AG04450 (cell line): ENCODE measurements at places on chromosomes 6 and 20.

DNA sequence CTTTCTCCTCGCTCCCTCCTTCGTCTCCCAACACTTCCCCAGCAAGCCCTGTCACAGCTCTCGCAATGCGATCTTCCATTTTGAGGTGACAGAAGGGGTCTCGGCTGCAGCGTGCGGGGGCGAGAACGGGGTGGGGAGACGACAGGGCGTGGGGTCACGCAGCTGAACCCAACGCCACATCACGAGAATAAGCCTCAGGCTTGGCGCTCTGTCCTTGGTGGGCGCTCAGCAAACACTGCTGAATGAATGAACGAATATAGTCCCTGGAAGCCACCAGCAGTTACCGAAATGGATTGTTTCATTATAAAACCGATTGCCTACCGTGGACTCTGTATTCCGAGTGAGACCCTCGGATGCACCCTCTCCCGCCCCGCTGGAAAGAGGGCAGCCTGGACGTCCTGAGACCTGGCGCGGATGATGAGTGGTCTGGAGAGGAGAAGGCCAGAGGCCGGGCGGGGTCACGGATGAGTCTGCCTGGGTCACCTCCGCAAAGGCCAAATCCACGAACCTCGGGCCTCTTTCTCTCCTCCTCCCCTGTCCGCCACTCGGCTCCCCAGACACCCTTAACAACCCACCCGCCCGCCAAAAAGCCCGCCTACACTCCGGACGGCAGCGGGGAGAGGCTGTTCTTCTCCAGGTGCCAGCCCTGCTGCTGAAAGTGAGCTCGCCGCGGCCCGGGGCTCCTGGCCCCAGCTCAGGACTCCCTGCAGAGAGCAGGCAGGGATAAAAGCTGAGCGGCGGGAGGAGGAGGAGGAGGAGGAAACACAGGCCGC, 3.7 kb downstream of the NRN1 start:
- DNase-seq = no peak

GRCh38 chr20:1490643-1491195, 501 bp downstream of the SIRPB2 start:
- DNase-seq = no peak

GRCh38 chr6:20200761-20201630, 11.3 kb downstream of the MBOAT1 start:
- no peak for DNase-seq

- peak; percentile 38 for DNase-seq
Observed at GRCh38 chr20:59063358-59064213, 21.0 kb upstream of the PRELID3B start.

DNA sequence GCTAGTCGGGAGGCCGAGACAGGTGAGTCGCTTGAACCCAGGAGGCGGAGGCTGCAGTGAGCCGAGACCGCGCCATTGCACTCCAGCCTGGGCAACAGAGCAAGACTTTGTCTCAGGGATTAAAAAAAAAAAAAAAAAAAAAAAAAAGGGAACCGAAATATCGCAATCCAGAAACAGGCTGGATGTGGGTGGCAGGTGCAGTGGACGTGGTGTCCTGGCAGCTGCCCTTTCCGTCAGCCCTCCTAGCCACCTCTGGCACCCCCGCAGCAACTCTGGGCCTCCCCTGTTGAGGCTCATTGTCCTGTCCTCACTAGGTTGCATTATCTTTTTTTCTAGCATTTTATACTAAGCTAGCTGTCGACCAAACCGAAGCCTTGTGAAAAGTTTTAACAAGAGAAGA, 113.5 kb downstream of the DTNBP1 start:
- DNase-seq = no peak

GRCh38 chr6:16236631-16237199, 1.7 kb upstream of the GMPR start:
- DNase-seq = peak; percentile 21

- DNase-seq = no peak
Observed at GRCh38 chr6:167282165-167282564, 8.9 kb upstream of the UNC93A start.

DNA sequence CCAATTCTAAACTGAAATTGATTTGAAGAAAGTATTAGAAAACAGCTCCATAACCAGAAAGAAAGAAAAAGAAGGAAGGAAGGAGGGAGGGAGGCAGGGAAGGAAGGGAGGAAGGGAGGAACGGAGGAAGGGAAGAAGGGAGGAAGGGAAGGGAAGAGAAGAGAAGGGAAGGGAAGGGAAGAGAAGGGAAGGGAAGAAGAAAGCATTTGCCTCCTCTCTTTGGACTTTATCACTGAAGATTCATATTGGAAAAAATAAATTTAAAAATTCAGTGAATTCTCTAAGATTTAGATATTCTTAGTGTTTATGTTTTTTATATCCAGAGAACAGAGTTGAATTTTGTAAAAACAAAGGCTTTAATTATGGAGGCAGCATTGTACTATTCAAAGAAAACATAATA, 68.5 kb upstream of the NXT1 start:
- DNase-seq = no peak

DNA sequence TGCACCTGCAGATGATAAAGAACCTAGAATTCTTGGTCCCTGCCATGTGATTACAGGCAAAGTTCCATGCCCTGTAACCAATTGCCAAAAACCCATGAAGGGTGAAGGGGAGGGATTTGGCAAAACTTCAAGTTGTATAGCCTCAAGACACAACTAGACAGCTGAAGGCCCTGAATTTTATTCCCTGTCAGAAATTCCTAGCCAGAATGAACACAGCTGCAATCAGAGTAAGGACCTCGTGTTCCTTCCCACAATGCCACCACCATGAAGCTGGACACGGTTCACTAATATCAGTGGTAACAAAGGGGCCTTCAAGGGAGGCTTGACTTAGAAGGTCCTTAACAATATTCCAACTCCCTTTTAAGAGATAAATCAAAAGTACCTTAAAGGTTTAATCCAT, 22.5 kb upstream of the IRAK1BP1 start:
- DNase-seq = no peak

- DNase-seq = no peak
Observed at GRCh38 chr20:25510202-25510601, 75.1 kb downstream of the NINL start.

- no peak for DNase-seq
Observed at GRCh38 chr20:24662322-24662721, 192.9 kb downstream of the SYNDIG1 start.

DNA sequence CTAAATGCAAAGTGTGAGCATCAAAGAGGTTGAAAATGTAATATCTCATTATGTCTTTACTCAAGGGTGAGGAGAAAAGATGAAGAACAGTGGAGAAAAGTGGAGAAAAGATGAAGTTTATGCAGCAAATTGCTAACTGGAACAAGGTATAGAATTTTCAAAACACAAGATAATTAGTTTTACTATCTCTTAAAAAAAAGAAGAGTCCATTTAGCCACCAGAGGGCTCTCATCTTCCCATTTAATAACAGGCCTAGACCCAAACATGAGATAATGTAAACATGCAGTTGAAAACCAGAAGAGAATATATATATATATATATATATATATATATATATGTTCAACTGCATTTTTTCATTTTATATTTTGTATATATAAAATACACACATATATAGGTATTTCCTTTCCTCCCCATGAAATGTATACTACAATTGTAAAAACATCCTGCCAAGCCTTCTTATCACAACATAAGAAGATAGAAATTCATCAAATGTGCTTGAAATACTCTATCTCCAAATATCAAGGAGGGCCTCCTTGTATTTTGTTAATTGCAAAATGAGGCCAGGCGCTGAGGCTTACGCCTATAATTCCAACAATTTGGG, 78.4 kb downstream of the ADTRP start:
- no peak for DNase-seq

- no peak for DNase-seq
Observed at GRCh38 chr6:142761756-142762155, 183.2 kb downstream of the HIVEP2 start.

- no peak for DNase-seq
Observed at GRCh38 chr6:158835616-158836221, 16.6 kb upstream of the EZR start.

- DNase-seq = no peak
Observed at GRCh38 chr6:105072798-105073199, 107.0 kb downstream of the POPDC3 start.

DNA sequence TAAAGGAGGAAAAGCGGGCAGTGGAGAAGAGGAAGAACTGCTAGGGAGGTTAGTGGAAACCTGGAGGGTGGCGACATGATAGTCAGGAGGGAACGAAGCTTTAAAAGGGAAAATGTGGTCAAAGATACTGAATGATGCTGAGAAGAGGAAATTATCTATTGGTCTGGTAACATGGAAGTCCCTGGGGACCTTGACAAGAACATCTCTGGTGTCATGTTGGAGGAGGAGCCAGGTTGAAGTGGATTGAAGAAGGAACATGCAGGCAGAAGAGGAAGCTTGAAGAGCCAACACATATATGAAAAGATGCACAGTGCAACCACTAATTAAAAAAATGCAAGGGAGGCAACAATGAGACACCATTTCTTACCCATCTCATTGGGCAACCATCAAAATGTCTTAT, 251.9 kb upstream of the RNF24 start:
- DNase-seq = no peak

DNA sequence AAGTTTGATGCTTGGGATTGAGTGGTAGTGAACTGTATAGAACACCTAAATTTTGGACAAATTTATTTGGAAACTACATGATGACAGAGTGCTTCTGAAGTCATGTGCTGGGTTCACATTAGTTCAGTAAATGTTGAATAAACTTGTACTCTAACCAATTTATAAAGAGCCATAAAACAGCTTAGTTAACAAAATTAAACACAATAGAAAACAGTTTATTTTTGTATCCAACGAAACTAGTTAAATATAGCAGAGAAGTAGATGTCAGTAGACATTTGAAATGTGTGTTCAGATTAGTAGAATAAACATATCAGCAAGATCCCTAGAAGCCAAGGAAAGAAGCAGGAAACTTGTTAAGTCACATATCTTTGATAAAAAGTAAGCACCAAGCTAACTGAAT, 32.1 kb downstream of the SCAF8 start:
- no peak for DNase-seq

DNA sequence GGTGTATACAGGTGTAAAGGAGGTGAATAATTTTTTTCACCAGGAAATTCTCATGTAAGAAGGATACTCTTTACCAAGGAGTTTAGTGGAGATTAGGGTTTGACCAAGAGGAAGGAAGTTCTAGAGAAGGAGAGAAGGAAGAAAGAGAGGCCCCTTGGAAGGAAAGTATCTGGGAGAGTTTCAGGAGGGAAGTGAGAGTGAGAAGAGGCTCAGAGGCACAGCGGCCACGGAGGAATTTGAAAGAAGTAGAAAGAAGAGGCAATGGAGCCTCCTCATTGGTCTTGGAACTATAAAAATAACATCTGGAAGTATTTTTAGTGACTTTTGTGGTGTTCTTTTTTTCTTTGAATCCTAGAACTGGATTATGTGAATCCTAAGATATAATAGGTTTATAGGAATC, 50.8 kb upstream of the MCUR1 start:
- DNase-seq = no peak

DNA sequence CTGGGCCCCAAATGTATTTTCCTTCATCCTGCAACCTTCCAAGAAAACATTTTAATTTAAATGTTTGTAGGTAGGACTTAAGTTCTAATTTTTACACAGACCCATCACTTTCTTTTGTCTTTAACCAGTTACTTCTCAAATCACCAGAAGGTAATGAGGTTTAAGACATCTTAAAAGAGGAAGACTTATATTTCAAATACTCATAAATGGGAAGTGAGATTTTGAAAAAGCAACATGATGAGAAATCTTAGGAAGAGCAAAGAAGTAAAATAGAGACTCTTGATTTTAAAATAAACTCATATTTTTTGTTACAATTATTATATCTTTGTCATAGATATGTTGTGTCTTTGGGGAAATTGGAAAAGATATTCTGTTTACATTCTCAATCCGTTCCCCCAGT, 82.3 kb downstream of the SYNE1 start:
- no peak for DNase-seq

GRCh38 chr6:86683132-86683908, 254.0 kb upstream of the HTR1E start:
- DNase-seq = no peak

GRCh38 chr6:36069573-36069972, 42.0 kb downstream of the MAPK14 start:
- no peak for DNase-seq

- no peak for DNase-seq
Observed at GRCh38 chr6:8047541-8048292, 16.5 kb downstream of the BLOC1S5 start.

- DNase-seq = no peak
Observed at GRCh38 chr6:106529438-106529837, 99.9 kb downstream of the RTN4IP1 start.

DNA sequence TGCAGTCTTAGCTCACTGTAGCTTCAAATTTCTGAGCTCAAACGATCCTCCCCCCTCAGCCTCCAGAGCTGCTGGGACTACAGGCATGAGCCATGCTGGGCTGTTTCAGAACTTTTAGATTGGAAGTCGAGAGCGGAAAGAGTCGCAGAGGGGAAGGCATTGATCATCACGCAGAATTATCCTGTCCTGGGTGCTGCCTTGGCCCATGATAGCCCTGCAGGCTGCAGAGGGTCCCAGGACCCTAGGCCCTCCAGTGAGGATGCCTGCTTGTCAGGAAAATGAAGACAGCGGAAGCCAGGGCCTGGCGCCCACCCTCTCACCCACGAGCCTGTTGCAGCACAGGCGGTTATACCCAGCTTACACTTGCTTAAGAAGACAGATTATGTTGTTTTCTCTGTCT, 9.1 kb downstream of the TMEM181 start:
- no peak for DNase-seq

DNA sequence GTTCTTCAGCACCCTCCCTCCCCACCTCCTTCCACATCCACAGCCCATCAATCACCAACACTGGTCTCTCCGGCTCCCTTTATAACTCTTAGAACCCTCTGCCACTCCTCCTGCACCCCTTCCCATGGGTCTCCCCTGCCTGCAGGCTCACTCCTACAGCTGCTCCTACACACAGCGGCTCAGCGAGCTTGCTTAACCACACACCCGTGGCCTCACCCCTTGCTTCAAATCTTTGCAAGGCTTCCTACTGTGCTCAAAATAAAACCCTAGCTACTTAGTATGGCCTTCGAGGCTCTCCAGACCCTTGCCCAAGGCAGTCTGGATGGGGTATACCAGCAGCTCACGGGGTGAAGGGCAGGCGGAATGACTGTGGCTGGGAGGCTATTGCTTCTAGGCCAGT, 63.7 kb downstream of the JPH2 start:
- DNase-seq = no peak

- no peak for DNase-seq
Observed at GRCh38 chr6:56953597-56954402, 1.1 kb upstream of the BEND6 start.

DNA sequence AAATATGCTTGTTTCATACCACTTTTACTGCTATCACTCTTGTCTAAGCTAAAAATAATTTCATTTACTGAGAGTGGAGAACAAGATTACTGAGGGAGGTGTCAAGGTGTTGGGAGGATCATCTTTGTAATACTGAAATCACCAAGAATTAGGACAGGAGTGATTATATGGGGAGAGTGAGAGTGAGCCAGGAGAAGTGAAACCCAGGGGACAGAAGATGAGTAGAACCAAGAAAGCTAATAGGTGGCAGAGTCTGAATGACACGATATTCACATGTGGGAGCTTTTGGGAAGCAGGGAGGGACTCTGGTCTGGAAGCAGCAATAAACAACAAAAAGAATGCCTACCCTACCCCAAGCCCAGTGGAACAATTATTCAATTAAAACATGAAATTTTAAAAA, 58.6 kb downstream of the AK9 start:
- no peak for DNase-seq
